Ecto neural progenitor cell (in vitro differentiated cells): ENCODE measurements at places on chromosomes 2 and 18.

DNA sequence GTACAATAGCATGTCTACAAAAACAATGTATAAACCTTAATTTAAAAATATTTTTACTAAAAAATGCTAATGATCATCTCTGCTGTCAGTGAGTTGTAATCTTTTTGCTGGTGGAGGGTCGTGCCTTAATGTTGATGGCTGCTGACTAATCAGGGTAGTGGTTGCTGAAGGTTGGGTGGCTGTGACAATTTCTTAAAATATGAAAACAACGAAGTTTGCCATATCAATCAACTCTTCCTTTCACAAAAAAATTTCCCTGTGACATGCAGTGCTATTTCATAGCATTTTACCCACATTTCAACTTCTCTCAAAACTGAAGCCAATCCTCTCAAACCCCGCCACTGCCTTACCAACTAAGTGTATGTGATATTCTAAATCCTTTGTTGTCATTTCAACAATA is 112.4 kb downstream of the OLA1 start:
- no peak for DNase-seq

- DNase-seq, result no peak
Measured at GRCh38 chr18:34315591-34316352, 91.1 kb upstream of the NOL4 start.

DNA sequence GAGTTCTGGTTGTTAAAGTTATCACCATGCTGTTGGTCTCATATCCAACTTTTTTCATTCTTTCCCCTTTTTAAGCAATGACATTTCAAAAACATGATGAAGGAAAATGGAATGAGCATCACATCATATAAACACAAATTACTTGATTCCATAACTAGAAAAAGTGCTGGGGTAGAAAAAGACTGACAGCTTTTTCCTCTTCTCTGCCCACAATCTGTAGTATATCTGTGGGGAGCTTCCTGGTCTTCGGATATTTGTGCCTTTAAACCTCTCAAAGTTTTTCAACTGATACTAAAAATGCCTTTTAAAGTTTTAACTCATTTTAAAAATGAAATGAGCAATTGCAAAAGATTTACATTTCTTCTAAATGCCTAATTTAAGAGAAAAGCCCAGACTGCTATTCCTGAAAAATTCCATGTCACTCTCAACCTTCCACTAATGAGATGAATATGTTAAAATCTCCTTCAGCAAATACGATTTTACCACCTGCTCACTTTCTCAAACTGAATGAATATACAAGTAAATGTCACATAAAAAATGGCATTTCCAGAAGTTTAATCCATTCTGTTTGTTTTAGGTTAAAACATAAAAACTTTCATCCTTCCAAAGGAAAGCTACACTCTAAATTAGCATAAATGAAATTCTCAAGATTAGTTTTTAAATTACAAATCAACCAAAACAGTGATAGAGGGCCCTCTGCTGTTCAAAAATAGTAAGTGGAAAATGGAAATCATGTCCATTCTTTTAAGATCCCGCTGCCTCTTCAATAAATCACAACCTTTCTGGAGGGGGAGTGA is 2.1 kb downstream of the DNAH7 start:
- no peak for DNase-seq

DNA sequence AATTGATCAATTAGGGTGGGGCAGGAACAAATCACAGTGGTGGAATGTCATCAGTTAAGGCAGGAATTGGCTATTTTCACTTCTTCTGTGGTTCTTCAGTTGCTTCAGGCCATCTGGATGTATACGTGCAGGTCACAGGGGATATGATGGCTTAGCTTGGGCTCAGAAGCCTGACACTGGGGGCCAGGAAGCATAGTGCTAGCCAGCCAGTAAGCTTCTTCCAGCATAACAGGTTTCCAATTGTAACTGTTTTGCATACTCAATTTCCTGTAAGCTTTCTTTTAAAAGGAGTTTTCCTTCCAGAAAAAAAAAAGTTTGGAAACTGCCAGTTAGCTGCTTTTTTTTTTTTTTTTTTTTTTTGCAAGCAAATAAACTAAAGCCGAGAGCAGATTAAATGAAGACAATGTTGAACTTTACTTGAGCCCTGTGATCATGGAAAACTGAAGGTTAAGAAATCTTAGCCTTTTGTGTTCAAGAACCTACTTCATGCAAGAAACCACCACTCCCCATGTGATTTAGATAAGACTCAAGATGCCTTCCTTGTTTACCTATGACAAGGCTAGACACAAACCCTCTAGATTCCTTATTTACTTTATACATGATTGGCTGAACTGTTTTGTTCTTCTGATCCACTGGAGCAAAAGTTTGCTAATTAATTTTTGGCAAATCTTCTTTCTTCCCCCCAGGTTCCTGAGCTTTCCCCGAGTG is 126.9 kb upstream of the LINC00305 start:
- no peak for DNase-seq

GRCh38 chr2:139031722-139032121 is 251.5 kb upstream of the NXPH2 start:
- no peak for DNase-seq

DNA sequence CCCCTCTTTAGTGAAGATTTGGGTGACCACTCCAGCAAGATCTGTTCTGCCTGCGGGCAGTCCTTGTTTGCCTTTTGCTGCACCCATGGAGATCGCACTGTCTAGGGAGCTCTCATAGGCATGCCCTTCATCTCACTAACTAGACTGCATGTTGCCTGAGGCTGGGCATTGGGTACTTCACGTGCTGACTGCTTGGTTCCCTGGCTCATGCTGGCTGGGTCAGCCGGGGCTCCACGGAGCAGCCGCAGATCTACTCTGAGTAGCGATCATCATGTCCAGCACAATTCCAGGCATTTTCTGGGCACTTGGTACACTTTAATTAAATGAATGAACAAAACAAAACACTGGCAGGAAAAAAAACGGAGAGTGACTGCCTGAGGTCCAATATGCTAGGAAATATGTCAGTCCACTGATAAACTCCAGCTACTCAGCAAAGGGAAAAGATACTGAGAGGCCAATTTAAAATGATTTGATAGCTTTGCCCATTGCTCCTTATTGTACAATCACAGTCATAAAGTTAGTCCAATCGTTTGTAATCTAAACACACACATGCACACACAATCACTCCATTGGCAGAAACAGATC is 220.3 kb downstream of the C1D start:
- DNase-seq, result no peak

DNA sequence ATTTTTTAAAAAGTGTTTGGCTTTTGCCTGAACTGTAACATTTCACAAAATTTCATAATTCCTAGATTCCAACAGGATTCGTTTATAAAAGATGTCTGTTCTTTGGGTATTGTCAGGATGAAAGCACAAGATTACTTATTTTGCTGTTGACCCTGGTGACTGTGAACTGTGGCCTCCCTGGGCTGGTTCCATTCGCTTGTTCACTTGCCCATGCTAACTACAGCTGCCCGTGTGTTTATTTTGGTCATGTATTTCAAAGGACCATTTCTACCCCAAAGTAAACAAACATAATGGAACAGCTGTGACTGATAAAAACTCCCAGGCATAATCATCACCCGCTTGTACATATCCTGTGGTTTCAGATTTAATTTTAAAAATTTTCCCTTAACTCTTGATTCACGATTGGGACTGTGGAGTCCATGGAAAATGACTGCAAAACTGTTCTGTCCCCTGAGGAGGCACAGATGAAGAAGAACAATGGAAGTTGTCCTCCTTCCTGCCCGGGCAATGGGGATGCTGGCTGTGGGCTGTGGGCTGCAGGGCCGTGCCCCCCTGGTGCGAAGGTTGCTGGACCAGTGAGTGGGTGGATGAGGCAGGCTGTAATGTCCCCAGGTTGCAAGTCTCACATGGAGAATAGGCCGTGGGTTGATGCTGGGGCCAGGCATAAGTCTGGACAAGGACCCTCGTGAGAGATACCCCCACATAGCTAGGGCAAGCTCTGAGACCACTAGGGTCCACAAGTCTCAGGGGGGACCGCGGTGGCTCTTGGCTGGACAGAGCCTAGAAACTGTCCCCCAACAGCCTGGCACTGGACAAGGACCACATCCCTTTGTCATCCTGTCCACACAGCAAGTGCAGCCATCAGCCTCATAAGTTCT is 28.9 kb upstream of the HDAC4 start:
- no peak for DNase-seq

GRCh38 chr2:102703748-102704147 is 58.1 kb upstream of the TMEM182 start:
- no peak for DNase-seq

GRCh38 chr2:85385746-85386145 is 24.4 kb downstream of the CAPG start:
- DNase-seq, result no peak

- DNase-seq, result no peak
Measured at GRCh38 chr2:159130302-159130701, 156.2 kb downstream of the WDSUB1 start.

DNA sequence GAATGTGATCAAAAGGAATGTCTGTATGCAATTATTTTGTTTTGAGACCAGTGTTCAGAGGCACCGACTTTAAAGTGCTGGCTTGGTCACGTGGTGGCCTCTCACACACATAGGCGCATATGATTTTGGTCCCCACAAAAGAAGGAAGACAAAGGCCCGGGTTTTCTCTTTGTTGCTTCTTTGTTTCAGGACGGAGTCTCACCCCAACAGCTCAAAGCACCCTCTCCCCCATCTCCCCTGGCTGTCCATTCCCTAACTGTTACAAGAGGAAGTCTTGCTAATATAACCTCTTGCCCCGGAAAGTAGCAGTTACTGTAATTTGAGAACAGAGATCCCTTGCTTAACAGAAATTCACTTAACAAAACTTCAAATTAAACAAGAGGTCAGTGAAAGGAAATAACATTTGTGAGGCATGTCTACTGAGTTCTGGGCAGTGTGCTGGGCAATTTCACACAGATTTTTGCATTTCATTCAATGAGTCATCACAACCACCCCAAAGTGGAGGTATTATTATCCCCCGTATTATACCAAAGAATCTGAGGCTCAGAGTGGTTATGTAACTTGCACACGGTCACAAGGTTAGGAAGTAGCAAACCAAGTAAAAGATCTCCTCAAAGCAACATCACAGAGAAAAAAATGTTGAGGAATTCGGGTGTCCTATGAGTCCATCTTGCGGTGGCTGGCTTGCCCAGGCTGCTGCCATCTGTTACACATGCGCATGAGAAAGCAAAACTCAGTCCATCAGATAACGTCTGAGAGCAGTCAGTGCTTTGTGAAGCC is 75.8 kb downstream of the SDC1 start:
- DNase-seq, result no peak

- DNase-seq, result no peak
Measured at GRCh38 chr2:70094978-70095719, 7.9 kb downstream of the PCBP1 start.

DNA sequence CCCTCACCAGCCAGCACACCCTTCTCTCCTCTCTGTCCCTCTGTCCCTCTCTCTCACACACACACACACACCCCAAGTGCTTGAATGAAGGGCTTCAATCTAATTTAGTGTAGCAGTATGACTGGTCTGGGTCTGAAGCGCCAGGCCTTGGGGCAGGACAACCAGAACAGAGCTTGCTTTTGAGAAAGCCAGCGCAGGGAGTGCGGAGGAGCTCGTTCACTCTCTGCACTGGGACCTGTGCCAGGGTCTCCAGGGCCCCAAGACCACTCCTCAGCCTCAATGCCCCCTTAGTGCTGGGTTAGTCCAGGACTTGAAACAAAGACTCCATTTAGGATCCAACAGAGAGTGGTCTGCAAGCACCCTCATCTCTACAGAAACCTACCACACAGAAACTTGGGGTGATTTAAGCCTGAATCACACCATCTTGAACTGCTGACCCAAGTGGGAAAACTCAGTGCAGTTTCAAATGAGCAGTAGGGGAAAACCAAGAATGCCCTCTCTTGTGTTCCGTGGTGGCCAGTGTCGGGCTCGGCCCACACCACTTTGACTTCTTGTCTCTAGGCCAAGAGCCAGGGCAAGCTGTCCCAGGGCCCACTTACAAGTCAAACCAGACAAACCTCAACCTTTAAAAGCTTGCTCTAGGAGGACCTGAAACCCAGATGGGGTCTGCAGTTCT is 66.6 kb upstream of the WIPF1 start:
- no peak for DNase-seq

DNA sequence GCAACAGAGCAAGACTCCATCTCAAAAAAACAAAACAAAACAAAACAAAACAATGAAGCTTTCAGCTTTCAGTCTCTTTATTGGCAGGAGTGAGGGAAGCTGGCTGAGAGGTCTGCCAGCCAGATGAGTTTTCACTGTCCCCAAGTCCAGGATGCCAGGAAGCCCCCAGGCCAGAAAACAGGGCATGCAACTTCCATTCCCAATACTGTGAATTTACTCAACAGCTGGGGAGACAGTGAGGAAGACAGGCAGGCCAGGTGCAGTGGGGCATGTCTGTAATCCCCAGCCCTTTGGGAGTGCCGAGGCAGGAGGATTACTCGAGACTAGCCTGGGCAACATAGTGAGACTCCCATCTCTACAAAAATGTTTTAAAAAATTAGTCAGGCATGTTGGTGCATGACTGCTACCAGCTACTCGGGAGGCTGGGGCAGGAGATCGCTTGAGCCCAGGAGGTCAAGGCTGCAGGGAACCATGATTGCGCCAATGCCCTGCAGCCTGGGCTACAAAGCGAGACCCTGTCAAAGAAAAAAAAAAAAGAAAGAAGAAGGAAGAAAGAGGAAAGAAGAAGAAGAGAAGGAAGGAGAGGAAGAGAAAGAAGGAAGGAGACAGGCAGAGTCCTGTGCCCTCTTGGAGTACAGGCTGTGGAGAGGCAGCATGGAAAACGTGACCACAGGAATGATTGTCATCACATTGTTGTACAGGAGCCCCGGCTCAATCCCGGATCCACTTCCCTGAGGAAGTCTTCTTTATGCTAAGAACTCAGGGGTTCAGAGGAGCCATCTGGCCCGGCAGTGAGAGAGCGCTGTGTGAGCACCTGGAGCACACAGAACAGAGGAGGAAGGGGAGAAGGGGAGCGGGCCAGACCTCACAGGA is 29.2 kb upstream of the POMC start:
- DNase-seq, result no peak

- DNase-seq, result no peak
Measured at GRCh38 chr2:139177041-139177440, 396.9 kb upstream of the NXPH2 start.
